NCI-H1092 (cell line): ENCODE measurements at places on chromosomes 12 and 14.

DNA sequence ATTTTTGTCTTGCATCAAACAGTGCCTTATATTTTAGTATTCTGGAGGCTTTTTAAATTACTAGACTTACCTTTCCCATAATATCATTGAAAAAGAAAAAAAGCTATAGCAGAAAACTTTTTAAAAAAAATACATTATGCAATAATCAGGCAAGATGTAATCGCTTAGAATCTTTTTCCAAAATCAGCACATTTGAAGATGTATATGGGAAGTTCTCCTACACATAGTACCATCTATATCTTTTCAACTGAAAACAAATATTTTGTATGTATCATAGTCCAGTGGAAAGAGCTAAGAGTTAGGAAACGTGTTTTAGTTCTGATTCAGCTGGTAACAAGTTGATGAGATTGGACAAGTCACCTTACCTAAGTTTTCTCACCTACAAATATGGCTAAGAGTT lies 70.6 kb downstream of the SLC41A2 start:
- no peak for DNase-seq

DNA sequence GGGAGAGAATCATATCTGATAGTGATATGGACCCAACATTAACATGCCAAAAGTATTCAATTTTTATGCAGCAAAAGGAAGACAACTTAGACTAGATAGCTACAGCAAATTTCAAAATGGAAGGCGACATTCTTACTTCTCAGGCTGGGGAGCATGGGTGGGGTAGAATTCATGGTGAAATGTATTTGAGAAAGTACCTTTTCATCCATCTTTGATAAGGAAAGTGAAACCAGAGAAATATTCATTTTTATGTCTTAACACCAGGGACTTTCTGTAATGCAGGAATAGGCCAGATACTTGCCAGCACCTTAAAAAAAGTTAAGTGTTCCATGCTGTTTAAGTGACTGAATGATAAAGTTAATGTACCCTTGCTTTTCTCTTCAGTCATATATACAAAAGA lies 13.4 kb downstream of the BTG1 start:
- no peak for DNase-seq

DNA sequence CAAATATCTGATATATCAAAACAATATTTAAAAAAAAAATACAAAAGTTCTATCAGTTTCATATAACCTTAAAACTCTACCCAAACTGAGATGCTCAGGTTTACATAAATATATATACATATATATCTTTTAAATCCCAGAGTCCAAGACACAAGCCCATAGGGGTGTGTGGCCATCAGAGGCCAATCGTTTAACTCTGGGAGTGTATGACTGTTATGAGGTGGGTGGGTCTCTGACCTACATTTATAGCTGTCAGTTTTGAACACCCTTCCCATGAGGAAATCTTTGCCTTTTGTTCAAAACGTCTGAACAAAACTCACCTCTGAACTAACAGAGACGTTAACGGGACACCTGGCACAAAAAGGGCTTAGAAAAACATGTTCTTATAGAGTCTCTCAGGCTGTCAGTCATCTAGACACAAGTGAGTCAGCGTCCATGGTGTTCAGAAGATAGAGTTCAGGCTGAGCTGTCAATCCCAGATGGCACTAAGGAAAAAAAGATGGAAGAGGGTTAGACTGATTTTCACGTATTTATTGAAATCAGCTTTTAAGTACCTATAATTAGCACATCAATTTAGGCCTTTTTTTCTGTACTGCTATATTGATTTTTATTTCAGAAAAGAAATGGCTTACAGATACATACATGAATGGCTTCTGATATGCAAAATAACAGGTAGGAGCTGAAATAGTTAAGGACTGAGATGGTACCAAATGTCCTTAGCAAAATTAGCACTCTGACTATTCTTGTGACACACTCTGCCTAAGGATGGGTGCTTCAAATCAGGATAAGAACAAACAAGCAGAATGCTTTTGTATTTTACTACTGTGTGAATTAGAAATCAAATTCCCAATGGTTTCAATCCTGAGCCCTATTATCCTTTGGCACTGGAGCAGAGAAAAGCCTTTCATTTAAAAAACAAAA lies 29.2 kb downstream of the HIGD1C start:
- no peak for DNase-seq

GRCh38 chr12:11885261-11886038 lies 185.3 kb upstream of the BCL2L14 start:
- peak; percentile 63 for DNase-seq

DNA sequence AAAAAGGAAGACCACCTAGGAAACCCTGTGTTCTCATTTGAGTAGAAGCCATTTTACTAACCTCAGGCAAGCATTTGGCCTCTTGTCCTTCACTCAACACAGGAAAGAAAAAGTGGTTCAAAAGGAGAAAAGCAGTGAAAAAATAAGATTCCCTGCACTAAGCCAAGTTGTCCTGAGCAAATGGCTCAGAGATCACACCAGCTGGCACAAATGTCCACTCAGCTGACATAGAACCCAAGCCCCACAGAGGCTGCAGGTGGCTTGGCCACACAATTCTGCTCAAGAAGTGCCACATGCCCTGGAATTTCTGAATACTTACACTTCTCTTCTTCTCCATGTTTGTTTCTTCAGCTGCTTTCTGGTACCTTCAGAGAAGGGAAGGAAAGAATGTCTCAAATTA lies 52.0 kb downstream of the LIMA1 start:
- no peak for DNase-seq

- DNase-seq, result no peak
Measured at GRCh38 chr14:79658769-79659168, 552.5 kb downstream of the DIO2 start.
